ENCODE measurements at places on chromosomes 2 and 18. TPM values are rescaled to one million over a fixed set of nuclear protein-coding genes. Genes with fewer than 3 reads are reported as not detected.

The PSTPIP2 gene
- 0.37 TPM for polyA plus RNA-seq

The MTIF2 gene
- 18.4 TPM for polyA plus RNA-seq

The FIGN gene
- not detected for polyA plus RNA-seq

The SETBP1 gene
- 13.3 TPM for polyA plus RNA-seq

The BMP10 gene
- polyA plus RNA-seq, result not detected

The INHBB gene
- polyA plus RNA-seq, result 0.03 TPM

- DNase-seq, result peak; percentile 78
Observed at GRCh38 chr2:230326453-230327417, at the start of gene SP140L. Gene SP140L, plus strand, starts transcription at chr2:230327193. Its CDS starts 77 bp downstream, at chr2:230327270.

DNA sequence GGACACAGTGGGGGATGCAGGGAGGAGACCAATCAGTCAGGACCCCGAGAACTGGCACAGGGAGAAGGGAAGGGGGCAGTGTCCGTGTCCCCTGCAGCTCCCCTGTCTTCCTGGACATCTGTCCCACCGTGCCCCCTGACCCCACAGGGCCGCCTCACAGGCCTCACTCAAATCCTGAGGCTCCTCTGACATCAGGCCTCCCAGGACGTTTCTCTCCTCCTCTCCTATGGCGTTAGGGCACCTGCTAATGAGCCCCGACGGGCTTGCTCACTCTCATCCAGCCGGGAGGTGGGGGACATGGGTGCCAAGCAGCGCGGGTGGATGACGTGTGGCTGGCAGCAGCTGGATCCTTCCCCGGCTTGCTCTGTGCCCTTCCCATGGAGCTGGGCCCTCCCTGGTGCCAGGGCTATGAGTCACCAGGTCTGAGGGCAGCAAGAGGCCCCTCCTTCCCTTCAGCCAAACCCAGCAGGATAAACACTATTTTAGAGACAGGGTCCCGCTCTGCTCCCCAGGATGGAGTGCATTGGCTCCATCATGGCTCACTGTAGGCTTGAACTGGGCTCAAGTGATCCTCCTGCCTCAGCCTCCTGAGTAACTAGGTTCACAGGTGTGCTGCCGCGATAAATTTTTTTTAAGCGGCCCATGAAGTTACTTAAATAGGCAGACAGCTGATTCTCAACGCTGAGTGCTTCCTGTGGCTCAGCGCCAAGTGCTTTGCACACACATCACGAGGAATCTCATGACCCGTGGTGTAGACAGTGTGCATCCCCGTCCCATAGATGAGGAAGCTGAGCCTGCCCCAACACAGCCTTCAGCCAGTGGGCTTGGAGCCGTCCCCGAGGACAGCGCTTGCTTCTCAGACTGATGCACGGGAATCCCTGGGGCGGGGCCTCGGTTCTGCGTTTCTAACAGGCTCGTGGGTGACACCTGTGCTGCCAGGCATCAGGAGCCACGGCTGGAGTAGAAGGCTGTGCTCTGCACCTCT lies 64.5 kb upstream of the HDAC4 start:
- no peak for DNase-seq

- DNase-seq, result no peak
Observed at GRCh38 chr18:55584201-55584600, 3.8 kb downstream of the TCF4 start.

- DNase-seq, result no peak
Observed at GRCh38 chr2:26915316-26915715, 55.1 kb upstream of the MAPRE3 start.

DNA sequence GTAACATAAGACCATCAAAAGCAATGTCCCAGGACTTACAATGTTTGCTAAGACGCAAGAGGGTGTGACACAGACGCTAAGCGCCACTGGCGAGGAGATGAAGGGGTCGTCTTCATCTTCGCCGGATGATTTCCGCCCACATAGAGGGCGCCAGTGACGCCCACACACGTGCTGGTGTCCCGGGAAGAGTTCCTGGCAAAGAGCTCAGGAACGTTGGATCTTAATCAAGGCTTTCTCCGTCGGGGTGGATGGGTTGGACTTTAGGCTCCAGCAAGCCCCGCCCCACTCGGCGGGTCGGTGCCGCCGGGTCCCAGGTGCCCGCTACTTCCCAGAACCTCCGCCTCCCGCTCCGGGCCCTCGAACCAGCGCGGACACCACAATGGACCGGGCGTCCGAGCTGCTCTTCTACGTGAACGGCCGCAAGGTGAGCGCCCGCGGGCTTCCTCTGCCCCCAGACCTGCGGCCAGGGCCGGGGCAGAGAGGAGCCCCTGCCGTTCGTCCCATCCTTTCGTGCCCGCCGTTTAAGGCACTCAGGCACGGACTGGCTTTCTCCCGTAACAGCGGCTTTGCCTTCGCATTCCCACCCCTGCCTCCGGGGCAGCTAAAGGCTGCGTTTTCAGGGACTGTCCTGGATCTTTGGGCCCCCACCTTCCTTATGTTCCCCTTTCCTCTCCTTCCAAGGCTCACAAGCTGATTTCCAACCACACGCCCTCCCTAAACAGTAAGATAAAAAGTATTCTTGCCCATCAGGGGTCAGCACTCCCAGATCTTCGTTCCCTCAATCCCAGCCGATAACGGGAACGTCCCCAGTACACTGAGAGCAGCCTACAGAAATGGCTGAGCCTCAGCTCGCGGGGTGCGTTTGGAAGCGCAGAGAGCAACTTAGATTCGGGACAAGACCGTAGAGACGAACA lies at the start of gene AOX1:
Gene AOX1, plus strand, starts transcription at position 285 of the 914 bp plus-strand sequence. Its CDS starts 95 bp downstream, at position 380.
- DNase-seq, result peak; percentile 54

GRCh38 chr2:200662727-200663126 lies 76.9 kb downstream of the AOX1 start:
- DNase-seq, result no peak

- no peak for DNase-seq
Observed at GRCh38 chr2:196473617-196474016, 165.9 kb upstream of the CCDC150 start.

DNA sequence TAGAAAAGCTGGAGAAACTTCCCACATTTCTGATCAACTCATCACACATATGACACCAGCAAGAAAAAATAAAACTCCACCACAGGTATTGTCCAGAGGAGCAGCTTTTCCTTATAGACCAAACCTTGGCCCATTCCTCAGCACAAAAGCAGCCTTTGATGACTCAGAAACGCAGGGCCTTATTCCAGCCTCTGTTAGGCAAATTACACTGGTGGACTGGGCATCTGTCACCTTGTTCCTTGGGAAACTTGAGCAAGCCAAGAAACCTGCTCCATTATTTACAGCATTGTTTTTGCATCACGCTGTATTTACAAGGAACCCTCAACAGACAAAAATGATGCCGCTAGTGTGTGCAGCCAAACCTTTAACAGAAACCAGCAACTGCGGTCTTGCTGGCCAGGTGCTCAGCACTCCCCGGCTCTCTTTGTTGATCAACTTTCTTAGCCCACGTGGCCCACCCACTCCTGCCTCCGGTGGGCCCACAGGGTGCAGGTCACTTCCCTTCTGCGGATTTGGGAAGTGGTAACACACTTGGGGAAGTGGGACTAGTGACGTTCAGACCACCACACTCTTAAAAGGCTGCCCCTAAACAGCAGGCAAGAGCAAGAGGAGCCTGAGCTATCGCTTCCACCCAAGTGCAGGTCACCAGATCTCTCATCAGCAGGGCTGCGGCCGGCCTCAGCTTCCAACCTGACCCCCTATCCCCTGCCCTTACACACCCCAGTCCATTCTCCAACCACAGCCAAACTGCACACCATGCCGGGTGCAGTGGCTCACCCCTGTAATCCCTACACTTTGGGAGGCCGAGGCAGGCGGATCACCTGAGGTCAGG lies 1.5 kb downstream of the AP1S3 start:
- DNase-seq, result peak; percentile 93

DNA sequence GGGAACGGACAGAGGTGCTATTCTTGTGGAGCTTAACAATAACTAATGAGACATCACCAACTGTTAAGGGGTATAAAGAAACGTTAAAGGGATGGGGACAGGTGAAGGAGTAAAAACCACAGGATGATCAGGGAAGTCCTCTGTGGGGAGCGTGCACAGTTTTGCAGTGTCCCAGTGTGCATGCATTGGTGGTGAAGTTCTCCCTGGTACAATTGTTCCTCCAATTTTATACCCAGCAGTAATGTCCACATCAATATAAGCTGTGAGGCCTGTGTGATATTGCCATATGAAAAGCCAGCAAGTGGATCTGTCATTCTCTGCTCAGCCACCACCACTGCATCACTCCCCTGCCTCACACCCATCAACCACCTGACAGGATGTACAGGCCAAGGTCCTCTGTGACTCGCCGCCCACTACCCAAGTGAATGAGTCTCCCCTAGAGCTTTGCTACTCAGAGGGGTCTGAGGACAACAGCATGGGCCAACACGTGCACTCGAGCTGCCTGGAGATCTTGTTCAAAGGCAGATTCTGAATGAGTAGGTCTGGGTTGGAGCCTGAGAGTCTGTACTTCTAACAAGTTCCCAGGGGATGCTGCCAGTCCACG lies 4.6 kb downstream of the MLPH start:
- no peak for DNase-seq

GRCh38 chr18:8717011-8717770 lies 11.8 kb downstream of the MTCL1 start:
- no peak for DNase-seq

DNA sequence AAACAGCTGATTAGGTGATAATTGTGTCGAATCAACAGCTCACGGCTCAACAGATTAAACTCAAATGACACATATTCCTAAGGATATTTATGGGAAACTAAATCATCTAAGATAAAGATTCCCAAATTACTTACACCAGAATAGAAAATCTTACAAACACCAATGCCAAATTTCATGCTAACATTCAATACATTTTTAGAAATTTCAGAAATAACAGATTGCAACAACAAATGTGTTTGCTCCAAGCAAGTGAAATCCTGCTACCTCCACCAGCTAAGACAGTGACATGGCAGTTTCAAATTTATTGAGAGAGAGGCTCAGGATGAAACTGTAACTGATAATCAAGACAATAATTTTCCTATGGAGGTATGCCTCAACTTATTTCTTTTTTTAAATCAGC lies 65.0 kb upstream of the EPB41L3 start:
- no peak for DNase-seq
